Skeletal muscle tissue (tissue), 5 donors: ENCODE measurements at places on chromosomes 12 and 14. TPM values are rescaled to one million over a fixed set of nuclear protein-coding genes. Genes with fewer than 3 reads are reported as not detected.

ADCY4 gene
- 9.9 TPM for total RNA-seq

P2RX4 gene
- 14.6 TPM for total RNA-seq

ALX1 gene
- 0.52 TPM for total RNA-seq

BDKRB2 gene
- 2.6 TPM for total RNA-seq

EFS gene
- total RNA-seq, result 17.2 TPM
